ENCODE measurements at places on chromosomes 3 and 15. TPM values are rescaled to one million over a fixed set of nuclear protein-coding genes. Genes with fewer than 3 reads are reported as not detected.

Gene SPG21
- total RNA-seq = 73.5 TPM

DNA sequence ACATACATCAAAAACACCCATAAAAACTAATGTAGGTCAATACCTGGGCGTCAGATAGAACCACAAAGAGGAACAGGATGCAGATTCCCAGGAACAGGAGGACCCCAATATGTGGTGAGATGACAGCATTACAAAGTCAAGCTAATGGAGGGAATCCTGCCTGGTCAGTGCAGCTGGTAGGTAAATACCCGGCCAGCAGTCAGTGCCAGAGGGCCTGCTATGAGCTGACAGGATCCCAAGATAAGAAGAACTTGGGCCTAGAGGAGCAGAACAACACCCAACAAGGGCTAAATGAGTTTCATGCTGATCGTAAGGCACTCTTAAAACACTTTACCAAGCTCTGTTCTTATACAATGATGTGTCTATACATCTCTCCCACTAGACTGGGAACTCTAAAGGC, 61.2 kb upstream of the KCNMB2 start:
- no peak overlapping the region for H3K4me3 ChIP-seq
- H3K27me3 ChIP-seq = no peaks in the 10 kb centered on the region
- no peak overlapping the region for H3K27ac ChIP-seq
- no peaks in the 10 kb centered on the region for H3K4me1 ChIP-seq

Gene CMTM8
- total RNA-seq = 4.4 TPM

DNA sequence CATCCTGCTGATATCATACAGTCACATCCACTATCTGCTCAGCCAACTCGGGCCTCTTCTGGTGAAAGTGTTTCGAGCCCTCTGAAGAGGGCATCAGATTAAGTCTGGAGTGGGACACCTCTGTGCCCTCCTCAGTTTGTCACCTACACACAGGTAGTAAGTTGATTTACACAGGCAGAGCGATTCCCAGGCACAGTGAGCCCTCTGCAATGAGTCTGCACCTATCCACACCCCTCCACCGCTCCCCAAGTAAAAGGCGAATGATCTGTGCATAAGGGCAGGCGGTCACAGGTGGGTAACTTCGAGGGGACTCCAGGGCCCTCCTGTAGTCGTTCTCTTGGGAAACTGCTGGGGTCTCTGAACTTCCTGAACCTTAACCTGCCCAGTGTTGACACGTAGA, 152.0 kb downstream of the ATP10A start:
- no peak overlapping the region for H3K27ac ChIP-seq
- no peaks in the 10 kb centered on the region for H3K4me1 ChIP-seq
- H3K27me3 ChIP-seq = no peaks in the 10 kb centered on the region
- no peak for DNase-seq

DNA sequence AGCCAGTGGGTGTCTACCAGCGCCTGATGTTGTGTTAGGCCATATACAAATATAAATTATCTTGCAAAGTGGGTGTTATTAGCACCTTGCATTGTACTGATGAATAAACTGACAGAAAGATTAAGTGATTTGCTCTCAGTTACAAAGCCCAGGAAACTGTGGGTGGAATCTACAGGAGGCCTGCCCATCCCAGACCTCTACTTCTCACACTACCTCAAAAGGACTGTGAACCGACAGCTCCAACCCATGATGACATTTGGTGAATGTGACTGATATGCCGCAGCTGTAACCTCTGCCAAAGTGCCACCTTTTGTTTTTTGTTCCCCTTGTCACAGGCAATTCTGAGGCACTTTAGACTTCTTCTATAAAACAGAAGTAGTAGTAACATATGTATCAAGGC, 43.7 kb upstream of the KCNMB2 start:
- DNase-seq = no peak
- peaks cover 3% of the 10 kb centered on the region for H3K27me3 ChIP-seq
- no peak overlapping the region for H3K27ac ChIP-seq
- H3K36me3 ChIP-seq = no peaks in the 10 kb centered on the region
- H3K4me3 ChIP-seq = no peak overlapping the region

DNA sequence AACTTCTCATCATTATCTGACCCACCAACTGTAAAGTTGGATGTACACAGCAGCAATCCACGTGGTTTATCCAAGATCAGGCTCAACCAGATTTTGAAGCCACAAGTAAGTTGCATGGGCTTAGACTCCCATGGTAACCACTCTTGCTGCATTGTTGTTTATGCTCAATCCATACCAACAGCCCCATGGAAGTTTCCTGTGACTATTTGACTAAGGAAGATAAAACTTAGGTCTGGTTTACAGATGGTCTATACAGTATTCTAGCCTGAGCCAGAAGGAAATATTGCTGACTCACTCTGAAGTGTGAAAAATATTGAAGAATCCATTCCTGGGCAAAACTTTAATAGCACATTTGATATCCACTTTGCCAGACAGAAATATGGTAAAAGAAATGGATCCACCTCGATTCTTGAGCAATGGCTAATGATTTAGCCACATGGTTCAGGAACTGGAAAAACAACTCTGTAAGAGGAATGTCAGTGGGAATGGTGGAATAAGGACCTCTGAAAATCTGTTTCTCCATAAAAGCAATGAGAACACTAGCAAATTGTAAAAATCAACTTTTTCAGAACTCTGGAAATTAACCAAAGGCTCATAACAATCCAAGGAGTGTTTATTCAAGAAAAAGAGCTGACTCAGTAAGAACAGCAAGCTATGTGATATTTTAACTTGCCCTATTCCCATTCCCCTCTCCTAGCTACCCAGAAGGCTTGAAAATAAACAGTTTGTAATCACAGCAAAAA, 162.9 kb upstream of the STT3B start:
- no peak overlapping the region for H3K4me3 ChIP-seq
- DNase-seq = no peak

Data from neural crest cell (in vitro differentiated cells).